NCI-H1417 treated with DMSO at 0.1 percent for 48 hours (cell line): ENCODE measurements at places on chromosomes 1 and 21.

- no peak for DNase-seq
Measured at GRCh38 chr1:200714504-200715187, 24.0 kb upstream of the CAMSAP2 start.

DNA sequence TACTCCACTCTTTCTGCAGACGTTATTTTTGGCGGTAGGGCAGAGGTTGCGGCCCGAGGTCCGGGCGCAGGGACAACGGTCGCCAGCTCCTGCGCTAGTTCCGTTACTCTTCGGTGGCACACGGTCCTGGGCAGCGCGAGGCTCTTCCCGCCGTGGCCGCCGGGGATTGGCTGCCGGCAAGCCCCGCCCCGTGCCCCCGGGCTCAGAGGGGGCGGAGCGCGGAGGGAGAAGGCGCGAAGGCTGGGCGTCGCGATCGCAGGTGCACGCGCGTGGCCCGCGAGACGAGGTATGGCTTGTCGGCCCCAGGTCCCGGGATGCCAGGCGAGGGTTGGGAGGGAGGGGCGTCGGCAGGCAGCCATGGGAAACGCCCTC is 518 bp upstream of the SHE start:
- no peak for DNase-seq

DNA sequence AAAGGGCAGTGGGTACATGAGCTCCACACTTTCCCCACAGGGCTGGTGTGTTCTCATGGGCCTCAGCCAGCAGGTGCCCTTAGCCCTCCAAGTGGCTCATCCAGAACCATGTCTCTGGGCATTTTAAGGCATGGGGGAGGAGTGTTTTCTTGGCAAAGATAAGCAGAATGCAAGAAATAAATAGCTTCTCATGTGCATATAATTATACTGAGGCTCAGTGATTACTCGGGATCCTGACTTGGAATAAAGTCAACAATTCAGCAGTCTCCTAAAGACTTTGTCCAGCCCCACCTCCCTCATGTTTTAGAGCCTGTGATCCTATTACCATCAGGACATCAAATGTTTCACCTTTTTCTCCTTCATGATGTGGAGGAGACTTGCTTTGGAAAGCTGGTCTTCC is 92.7 kb upstream of the COG2 start:
- no peak for DNase-seq

- no peak for DNase-seq
Measured at GRCh38 chr1:48955774-48956173, 179.1 kb upstream of the BEND5 start.

DNA sequence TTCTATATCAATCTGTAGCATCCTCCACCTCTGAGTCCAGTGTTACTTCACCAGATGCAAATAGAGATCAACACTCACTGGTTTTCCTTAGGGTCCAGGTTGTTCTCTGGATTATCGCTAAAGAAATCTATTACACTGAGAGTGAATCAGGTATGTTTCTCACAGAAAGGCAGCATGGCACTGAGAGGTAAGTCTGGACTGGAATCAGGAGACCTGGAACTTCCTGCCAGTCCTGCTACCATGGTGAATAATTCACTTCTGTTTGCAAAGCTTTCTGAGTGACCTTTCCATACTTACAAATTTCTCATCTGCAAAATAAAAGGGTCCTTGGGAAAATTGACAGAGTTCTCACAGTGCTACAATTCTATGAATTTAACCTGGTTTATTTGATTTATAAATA is 1583.3 kb downstream of the MRPL39 start:
- peak; percentile 12 for DNase-seq

DNA sequence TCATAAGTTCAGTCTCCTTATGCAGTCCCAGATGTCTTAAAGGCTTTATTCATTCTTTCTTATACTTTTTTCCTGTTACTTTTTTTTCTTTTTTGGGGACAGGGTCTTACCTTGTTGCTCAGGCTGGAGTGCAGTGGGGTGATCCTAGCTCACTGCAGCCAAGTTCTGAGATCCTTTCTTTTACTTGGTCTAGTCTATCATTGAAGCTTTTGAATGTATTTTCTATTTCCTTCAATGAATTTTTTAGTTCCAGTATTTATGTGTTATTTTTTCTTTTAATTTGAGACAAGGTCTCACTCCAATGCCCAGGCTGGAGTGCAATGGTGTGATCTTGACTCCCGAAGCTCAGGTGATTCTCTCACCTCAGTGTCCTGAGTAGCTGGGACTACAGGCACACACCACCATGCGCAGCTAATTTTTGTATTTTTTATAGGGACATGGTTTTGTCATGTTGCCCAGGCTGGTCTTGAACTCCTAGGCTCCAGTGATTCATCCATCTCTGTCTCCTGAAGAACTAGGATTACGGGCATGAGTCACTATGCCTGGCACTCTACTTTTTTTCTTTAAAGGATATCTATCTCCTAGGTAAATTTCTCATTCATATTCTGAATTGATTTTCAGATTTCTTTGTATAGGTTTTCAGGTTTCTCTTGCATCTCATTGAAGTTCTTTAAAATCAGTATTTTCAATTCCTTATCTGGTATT is 26.1 kb upstream of the GTF2B start:
- DNase-seq, result no peak

- DNase-seq, result no peak
Measured at GRCh38 chr1:46065405-46065804, 67.0 kb downstream of the PIK3R3 start.

- no peak for DNase-seq
Measured at GRCh38 chr21:34017039-34017961, 56.1 kb upstream of the MRPS6 start.

DNA sequence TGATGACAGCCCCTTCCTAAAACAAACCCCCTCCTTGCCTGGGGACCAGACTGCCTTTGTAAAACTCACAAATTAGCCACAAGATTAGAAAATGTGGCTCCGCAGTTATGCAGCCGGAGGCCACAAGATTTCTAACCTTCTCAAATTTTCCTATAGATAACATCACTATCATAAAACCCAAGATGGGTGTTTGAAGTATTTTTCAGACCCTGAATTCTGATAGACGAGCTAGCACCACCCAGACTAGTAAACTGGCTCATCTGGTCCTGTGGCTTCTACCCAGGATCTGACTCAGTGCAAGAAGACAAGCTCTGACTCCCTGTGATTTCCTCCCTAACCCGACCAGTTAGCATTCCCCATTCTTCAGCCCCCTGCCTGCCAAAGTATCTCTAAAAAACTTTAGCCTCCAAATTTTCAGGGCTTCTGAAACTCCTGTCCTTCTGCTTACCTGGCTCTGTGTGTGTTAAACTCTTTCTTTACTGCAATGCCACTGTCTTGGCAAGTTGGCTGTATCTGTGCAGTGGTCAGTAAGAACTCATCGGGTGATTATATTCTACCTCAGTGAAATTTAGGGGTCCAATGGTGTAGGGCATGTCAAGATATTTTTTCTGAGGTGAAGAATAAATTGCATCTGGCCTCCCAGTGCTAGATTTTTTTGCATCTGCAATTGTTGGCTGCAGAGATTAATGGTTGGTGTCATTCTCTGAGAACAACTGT is 102.1 kb downstream of the S1PR1 start:
- DNase-seq, result no peak

DNA sequence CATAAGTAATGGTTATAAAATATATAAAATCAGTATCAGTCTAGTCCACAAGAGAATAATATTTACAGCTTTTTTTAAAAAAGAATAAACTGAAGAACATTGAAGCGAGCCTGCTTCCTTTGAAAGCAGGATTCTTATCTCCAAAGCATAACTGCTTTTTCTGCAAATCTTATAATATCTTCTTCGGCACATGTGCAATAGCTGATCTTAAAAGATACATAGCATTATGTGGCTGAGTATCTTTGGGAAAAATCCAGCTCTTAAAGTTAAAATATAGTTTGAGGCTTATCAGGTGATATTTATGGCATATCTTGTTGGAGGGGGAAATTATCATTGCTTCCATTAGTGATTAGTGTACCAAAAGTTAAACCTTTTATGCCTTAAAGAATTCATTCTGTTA is 523.9 kb upstream of the ADGRL4 start:
- DNase-seq, result no peak

GRCh38 chr1:234899041-234899729 is 229.5 kb downstream of the TOMM20 start:
- peak; percentile 30 for DNase-seq

DNA sequence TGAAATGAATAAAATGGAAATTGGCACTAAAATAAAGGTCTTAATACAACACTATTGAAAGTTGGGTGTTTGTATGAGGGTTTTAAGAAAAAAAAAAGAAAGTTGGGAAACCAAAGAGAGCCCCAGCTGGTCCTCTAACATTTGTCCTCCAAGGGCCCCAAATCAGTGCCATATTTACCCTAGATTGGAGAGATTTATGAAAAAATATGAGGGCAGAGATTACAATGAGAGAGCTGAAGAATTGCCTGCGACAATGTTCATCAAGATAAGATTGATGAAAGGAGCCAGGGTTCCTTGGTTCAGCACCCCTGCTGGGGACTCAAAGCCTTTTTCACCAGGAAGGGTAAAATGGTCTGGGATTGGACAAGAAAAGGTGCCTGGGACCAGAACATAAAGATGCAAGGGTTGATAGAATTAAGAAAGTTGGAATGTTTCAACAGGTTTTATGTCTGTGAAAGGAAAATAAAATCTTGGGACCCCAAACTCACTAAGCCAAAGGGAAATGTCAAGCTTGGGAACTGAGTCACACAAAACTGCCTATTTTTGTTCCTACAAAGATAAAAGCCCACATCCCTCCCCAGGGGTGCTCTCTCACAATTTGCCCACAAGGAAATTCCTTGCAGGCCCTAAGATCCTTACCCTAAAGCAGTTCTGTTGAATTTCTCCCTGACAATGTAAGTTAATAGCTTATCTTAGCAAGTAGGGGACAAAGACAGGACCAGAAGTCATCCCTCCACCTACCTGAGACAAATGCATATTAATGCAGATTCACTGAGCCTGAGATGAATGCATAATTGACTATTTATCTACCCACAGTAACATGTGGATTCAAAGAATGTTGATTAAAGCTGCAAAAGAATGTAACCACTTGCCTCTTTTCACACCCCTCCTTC is 26.8 kb downstream of the CBR1 start:
- DNase-seq, result no peak

DNA sequence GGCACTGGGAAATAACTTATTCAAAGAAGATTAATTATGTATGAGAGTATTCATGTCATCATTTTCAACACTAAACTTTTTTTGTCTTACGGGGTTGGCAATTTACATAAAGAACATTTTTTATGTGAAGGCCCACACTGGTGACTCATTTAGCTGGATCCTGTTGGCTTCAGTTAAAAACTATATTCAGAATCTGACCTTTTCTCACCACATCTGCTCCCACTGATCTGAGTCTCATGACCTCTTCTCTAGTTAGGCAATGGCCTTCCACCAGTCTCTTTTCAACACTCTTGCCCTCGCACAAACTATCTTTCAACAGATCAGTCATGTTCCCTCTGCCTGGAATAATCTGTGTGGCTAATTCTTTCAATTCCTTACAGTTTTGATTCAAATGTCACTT is 53.4 kb downstream of the TMPRSS15 start:
- no peak for DNase-seq

GRCh38 chr1:115013792-115014191 is 15.8 kb upstream of the TSHB start:
- no peak for DNase-seq

DNA sequence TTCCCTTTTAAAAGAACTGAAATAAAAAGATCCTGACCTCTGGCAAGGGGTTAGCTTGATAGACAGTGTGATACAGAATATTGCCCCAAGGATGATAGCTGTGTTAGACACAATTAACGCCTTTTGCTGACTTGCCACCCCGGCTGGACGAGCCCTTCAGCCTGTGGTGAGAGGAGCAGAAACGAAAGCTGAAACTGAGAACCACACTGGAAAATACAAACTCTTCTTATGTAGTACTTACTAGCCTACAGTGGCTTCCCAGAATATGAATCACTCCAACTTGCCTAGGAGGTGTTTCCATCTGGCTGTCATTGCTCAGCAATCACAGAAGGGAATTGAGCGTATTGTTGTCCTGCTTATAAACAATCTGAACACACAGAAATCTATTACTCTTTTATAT is 22.9 kb downstream of the SAMSN1 start:
- no peak for DNase-seq

GRCh38 chr1:168472223-168472622 is 71.6 kb downstream of the XCL2 start:
- no peak for DNase-seq
